CD8-positive, alpha-beta T cell (primary cell): ENCODE measurements at places on chromosomes 1 and 21. TPM values are rescaled to one million over a fixed set of nuclear protein-coding genes. Genes with fewer than 3 reads are reported as not detected.

AMPD1 gene
- total RNA-seq = not detected

CCDC18 gene
- 8.0 TPM for total RNA-seq

S100A9 gene
- 2.0 TPM for total RNA-seq

NBPF6 gene
- not detected for total RNA-seq

MCOLN3 gene
- 0.14 TPM for total RNA-seq

ITGB2 gene
- 234 TPM for total RNA-seq

AIM2 gene
- 0.43 TPM for total RNA-seq

MYBPH gene
- total RNA-seq = not detected

SPTA1 gene
- not detected for total RNA-seq

HJV gene
- not detected for total RNA-seq

AGO4 gene
- 5.4 TPM for total RNA-seq

FLG gene
- not detected for total RNA-seq

PLA2G2F gene
- total RNA-seq = not detected

TFAP2E gene
- total RNA-seq = 2.6 TPM

SSBP3 gene
- 41.5 TPM for total RNA-seq

SLC1A7 gene
- not detected for total RNA-seq

GNB1 gene
- 145 TPM for total RNA-seq

SLC37A1 gene
- total RNA-seq = 25.9 TPM

MXRA8 gene
- 9.3 TPM for total RNA-seq

HEYL gene
- total RNA-seq = not detected

OR2L13 gene
- not detected for total RNA-seq

ERICH3 gene
- not detected for total RNA-seq

SYT6 gene
- not detected for total RNA-seq

RNF223 gene
- not detected for total RNA-seq

HFM1 gene
- not detected for total RNA-seq

CLCA1 gene
- not detected for total RNA-seq

HHAT gene
- total RNA-seq = 2.9 TPM

SLC44A3 gene
- total RNA-seq = not detected

ARHGEF16 gene
- not detected for total RNA-seq

CSF3R gene
- total RNA-seq = 0.31 TPM

KRTAP11-1 gene
- total RNA-seq = not detected

KCNJ15 gene
- not detected for total RNA-seq

NOTCH2 gene
- 25.5 TPM for total RNA-seq

MASP2 gene
- 0.22 TPM for total RNA-seq

SPRR4 gene
- not detected for total RNA-seq

TTC34 gene
- 0.76 TPM for total RNA-seq

OR2T2 gene
- not detected for total RNA-seq

CHI3L2 gene
- 8.7 TPM for total RNA-seq

NOC2L gene
- 54.0 TPM for total RNA-seq

PIK3R3 gene
- total RNA-seq = 0.94 TPM

C1QTNF12 gene
- 5.1 TPM for total RNA-seq

MATN1 gene
- 7.4 TPM for total RNA-seq

GPR61 gene
- total RNA-seq = 0.43 TPM

LCE2B gene
- not detected for total RNA-seq

FMO1 gene
- not detected for total RNA-seq

DYNLT5 gene
- total RNA-seq = not detected

KIF14 gene
- total RNA-seq = 0.05 TPM

LINGO4 gene
- total RNA-seq = 0.11 TPM

PAFAH2 gene
- 9.1 TPM for total RNA-seq

KLHL20 gene
- 27.9 TPM for total RNA-seq

SLC44A5 gene
- 0.76 TPM for total RNA-seq

GREM2 gene
- total RNA-seq = not detected

LENEP gene
- total RNA-seq = not detected

NUDT4B gene
- not detected for total RNA-seq

AMY1A gene
- not detected for total RNA-seq

LMX1A gene
- total RNA-seq = not detected

FOXO6 gene
- 1.4 TPM for total RNA-seq
